ENCODE measurements at places on chromosomes 5 and 9. TPM values are rescaled to one million over a fixed set of nuclear protein-coding genes. Genes with fewer than 3 reads are reported as not detected.

The CYSRT1 gene
- total RNA-seq, result not detected

DNA sequence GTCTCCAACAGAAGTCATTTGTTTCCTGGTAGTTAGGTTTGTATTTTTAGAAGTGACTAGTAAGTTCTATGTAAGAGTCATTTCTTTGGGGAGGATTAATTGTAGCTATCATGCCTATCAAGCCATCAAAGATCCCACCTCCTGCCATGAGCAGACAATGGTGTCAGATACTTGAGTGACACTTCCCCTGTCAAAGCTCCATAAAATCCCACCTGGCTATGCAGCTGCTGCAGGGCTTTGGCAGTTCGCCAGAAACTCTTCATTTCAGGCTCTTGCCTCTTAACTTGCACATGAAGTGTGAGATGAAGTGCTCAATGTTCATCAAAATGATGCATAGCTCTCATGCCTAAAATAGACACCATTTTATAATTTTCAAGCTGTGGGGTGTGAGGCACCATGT lies 312.1 kb downstream of the CDH12 start:
- no peaks in the 10 kb centered on the region for H3K36me3 ChIP-seq
- H3K27ac ChIP-seq, result no peak overlapping the region
- no peaks in the 10 kb centered on the region for H3K4me1 ChIP-seq
- H3K4me3 ChIP-seq, result no peak overlapping the region
- DNase-seq, result no peak
- no peaks in the 10 kb centered on the region for H3K27me3 ChIP-seq

DNA sequence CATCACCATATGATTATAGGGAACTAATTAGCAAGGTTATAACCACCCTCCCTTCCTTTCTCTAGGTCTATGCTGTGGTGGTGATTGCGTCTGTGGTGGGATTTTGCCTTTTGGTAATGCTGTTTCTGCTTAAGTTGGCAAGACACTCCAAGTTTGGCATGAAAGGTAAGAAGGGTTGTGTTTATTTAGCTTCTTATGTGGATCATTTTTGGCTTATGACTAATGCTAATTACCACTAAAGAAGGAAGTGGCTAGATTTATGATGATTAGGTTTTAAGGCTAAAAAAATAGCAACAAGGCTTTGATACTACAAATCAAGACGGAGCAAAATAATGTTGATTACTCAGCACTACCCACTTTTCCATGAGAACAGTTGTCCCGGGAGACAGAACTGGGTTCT lies 82.4 kb downstream of the NTRK2 start:
- H3K4me1 ChIP-seq, result peaks cover 2% of the 10 kb centered on the region
- no peak overlapping the region for H3K4me3 ChIP-seq
- DNase-seq, result no peak
- no peaks in the 10 kb centered on the region for H3K27me3 ChIP-seq
- no peaks in the 10 kb centered on the region for H3K36me3 ChIP-seq
- no peak overlapping the region for H3K27ac ChIP-seq

The TGFBI gene
- total RNA-seq, result 25.3 TPM

- DNase-seq, result no peak
- H3K4me3 ChIP-seq, result no peak overlapping the region
- no peak overlapping the region for H3K27ac ChIP-seq
- no peaks in the 10 kb centered on the region for H3K27me3 ChIP-seq
- H3K36me3 ChIP-seq, result no peaks in the 10 kb centered on the region
Observed at GRCh38 chr9:135887585-135888050, 19.7 kb downstream of the CAMSAP1 start.

GRCh38 chr9:4787876-4788275 lies 4.9 kb upstream of the RCL1 start:
- DNase-seq, result no peak
- no peaks in the 10 kb centered on the region for H3K4me1 ChIP-seq
- no peak overlapping the region for H3K27ac ChIP-seq
- no peaks in the 10 kb centered on the region for H3K27me3 ChIP-seq

- no peak overlapping the region for H3K4me3 ChIP-seq
- DNase-seq, result no peak
- no peaks in the 10 kb centered on the region for H3K27me3 ChIP-seq
- peaks cover 6% of the 10 kb centered on the region for H3K4me1 ChIP-seq
- H3K27ac ChIP-seq, result no peak overlapping the region
Observed at GRCh38 chr9:79824265-79824664, 252.5 kb downstream of the TLE4 start.

DNA sequence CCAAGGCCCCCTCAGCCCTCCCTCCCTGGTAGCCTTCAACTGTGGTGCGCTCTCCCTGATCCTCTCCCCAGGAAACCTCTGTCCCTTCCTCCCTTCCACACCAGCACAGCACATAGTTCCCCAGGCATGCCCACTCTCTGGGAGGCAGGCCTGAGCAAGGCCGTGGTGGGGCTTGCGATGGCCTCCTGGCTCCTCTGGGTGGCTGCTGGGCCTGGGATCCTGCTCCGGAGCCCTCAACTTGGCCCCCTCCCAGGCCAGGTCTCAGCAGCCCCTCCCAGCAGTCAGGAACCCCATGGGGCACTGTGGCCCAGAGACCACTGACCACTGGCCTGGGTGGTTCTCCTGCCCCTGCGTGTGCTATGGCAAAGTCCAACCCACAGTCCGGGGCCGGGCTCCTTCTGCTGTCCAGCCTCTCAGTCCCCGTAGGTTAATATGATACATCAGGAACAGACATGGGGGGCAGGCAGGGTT lies 125.8 kb downstream of the ZNF354C start:
- H3K36me3 ChIP-seq, result no peaks in the 10 kb centered on the region
- H3K27me3 ChIP-seq, result no peaks in the 10 kb centered on the region
- no peak overlapping the region for H3K4me3 ChIP-seq
- H3K4me1 ChIP-seq, result peaks cover 5% of the 10 kb centered on the region
- DNase-seq, result no peak

The LHX6 gene
- total RNA-seq, result 1.2 TPM

- no peak overlapping the region for H3K4me3 ChIP-seq
- H3K4me1 ChIP-seq, result peaks cover 2% of the 10 kb centered on the region
- no peaks in the 10 kb centered on the region for H3K36me3 ChIP-seq
- no peak overlapping the region for H3K27ac ChIP-seq
- no peak for DNase-seq
- no peaks in the 10 kb centered on the region for H3K27me3 ChIP-seq
Observed at GRCh38 chr9:13900449-13900848, 413.5 kb downstream of the NFIB start.

The SHISAL2B gene
- total RNA-seq, result not detected

DNA sequence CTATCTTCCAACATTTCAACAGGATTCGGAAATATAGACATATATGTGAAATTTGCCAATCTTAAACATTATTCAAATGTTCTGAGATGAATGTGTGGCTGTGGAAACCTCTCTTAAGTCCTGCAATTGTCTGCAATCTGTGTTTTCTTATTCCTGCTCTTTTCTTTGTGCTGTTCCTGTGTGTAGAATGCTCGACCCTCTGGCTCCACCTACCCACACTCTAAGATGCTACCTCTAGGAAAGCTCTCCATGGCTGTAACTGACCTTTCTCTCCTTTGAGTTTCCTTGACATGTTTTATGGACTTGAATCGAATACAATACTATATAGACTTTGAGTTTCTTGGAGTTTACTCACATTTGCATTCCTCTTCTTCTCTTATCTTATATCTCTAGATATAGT lies 120.6 kb upstream of the ASTN2 start:
- no peak overlapping the region for H3K4me3 ChIP-seq
- H3K27ac ChIP-seq, result no peak overlapping the region
- no peaks in the 10 kb centered on the region for H3K36me3 ChIP-seq
- no peaks in the 10 kb centered on the region for H3K4me1 ChIP-seq
- DNase-seq, result no peak

DNA sequence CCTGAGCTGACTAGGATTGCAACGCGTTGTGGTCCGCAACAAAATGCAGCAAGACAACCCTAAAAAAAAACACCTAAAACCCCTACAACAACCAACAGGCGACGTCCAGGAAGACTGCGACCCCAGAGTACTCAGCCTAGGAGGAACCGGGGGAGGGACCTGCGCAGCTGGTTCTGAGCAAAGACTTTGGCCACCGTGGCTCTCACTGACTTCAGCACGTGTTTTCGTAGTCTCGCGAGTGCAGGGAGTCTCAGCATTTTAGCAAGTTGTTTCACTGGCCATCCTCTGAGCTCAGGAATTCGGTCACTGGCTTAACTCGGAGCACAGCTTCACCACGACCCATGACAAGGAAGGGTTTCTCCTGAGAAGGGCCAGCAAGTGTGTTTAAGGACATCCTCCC lies 8.6 kb upstream of the ZDHHC11 start:
- H3K36me3 ChIP-seq, result no peaks in the 10 kb centered on the region
- H3K4me3 ChIP-seq, result no peak overlapping the region
- no peak for DNase-seq
- H3K4me1 ChIP-seq, result peaks cover under 1% of the 10 kb centered on the region
- no peak overlapping the region for H3K27ac ChIP-seq

DNA sequence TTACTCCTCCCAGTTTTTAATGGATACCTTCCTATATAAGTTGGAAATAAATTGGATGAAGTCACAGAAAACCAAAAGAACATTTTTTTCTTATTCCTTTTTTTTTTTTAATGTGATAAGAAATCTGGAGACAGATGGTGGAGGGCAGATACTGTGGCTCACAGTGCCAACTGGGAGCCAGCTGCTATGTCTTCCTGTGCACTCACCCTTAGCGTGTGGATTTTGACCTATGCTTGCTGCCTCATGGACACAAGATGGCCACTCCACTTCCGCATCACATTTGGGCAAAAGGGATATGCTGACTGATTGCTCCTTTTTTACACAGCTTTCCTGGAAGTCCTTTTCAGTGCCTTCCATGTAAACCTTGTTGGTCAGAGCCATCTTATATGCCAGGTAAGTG lies 342.6 kb downstream of the MAN2A1 start:
- H3K36me3 ChIP-seq, result no peaks in the 10 kb centered on the region
- peaks cover 2% of the 10 kb centered on the region for H3K4me1 ChIP-seq
- no peak for DNase-seq
- no peaks in the 10 kb centered on the region for H3K27me3 ChIP-seq
- H3K27ac ChIP-seq, result no peak overlapping the region

DNA sequence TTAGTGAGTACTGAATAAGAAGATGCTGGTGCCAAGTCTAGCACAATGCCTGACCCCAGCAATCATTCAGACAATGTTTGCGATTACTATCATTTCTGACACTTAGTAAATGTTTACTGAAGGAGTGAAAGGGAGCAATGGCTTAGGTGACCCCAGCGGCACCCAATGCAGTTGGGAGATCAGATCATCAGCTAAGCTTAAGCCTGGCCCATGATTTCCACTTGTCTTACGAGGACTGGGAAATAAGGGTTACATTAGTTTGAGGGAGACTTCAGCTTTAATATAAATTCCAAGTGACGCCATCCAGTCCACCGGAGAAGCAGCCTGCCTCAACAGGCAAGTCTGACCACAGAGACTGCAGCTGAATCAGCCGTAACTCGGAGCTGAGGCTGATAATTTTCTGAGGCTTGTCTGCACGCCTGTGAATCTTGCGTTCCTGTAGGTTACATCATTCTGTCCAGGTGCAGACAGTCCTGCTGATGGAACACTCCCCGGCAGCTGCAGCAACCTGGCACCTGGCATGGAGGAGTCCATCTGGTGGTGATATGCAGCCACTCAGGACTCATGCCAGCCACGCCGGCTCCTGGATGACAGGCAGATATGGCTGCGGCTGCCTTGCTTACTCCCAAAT lies 34.9 kb upstream of the FGF1 start:
- no peak for DNase-seq
- H3K27ac ChIP-seq, result no peak overlapping the region
- no peak overlapping the region for H3K4me3 ChIP-seq
- no peaks in the 10 kb centered on the region for H3K27me3 ChIP-seq
- H3K36me3 ChIP-seq, result no peaks in the 10 kb centered on the region
- H3K4me1 ChIP-seq, result no peaks in the 10 kb centered on the region

- no peak overlapping the region for H3K27ac ChIP-seq
- H3K27me3 ChIP-seq, result no peaks in the 10 kb centered on the region
- no peaks in the 10 kb centered on the region for H3K4me1 ChIP-seq
- H3K36me3 ChIP-seq, result no peaks in the 10 kb centered on the region
- H3K4me3 ChIP-seq, result no peak overlapping the region
- DNase-seq, result no peak
Observed at GRCh38 chr5:95583992-95584391, 29.1 kb downstream of the ARSK start.

DNA sequence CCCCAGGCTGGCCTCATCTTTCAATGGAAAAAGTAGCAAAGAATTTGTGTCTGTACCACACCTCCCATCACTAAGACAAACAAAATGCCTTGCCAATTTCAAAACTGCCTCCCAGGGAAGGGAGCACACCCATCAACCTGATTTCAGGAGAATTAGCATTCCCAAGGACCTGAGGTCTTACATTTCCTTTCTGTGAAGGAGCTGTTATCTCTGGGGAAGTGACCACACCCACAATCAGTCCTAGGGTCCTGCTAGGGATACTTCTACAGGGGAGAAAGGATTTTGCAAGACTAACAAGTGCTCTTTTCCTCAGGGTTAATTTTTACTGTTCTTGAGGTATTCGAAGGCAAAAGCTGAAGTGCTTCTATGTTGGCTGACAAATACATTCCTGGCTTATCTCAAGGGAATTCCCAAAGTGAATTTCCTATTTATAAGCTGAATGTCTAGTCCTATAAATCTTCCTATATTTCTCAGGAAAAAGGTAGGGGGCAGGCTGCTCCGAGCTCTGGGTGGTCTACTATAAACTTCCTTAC lies 97.4 kb upstream of the ITGA1 start:
- no peaks in the 10 kb centered on the region for H3K36me3 ChIP-seq
- peaks cover 3% of the 10 kb centered on the region for H3K4me1 ChIP-seq
- H3K4me3 ChIP-seq, result no peak overlapping the region
- DNase-seq, result no peak

GRCh38 chr5:111116550-111116949 lies 24.4 kb downstream of the WDR36 start:
- no peaks in the 10 kb centered on the region for H3K4me1 ChIP-seq
- H3K36me3 ChIP-seq, result no peaks in the 10 kb centered on the region
- no peak overlapping the region for H3K27ac ChIP-seq
- no peak overlapping the region for H3K4me3 ChIP-seq

- DNase-seq, result no peak
- H3K27ac ChIP-seq, result no peak overlapping the region
- peaks cover 1% of the 10 kb centered on the region for H3K4me1 ChIP-seq
- no peaks in the 10 kb centered on the region for H3K36me3 ChIP-seq
- no peak overlapping the region for H3K4me3 ChIP-seq
Observed at GRCh38 chr9:87677776-87678587, 47.9 kb upstream of the CTSL start.

GRCh38 chr9:99725852-99726251 lies 95.8 kb upstream of the NR4A3 start:
- no peaks in the 10 kb centered on the region for H3K4me1 ChIP-seq
- no peak for DNase-seq
- no peaks in the 10 kb centered on the region for H3K27me3 ChIP-seq
- no peak overlapping the region for H3K4me3 ChIP-seq

GRCh38 chr9:125972012-125972729 lies 225.0 kb downstream of the PBX3 start:
- H3K27me3 ChIP-seq, result no peaks in the 10 kb centered on the region
- no peak overlapping the region for H3K4me3 ChIP-seq
- DNase-seq, result no peak
- no peaks in the 10 kb centered on the region for H3K36me3 ChIP-seq

The KIF4B gene
- total RNA-seq, result not detected

The PCDHGB6 gene
- total RNA-seq, result 15.9 TPM

- H3K4me3 ChIP-seq, result no peak overlapping the region
- no peaks in the 10 kb centered on the region for H3K36me3 ChIP-seq
- no peaks in the 10 kb centered on the region for H3K4me1 ChIP-seq
Observed at GRCh38 chr5:127536687-127537086, 19.2 kb downstream of the PRRC1 start.

The EQTN gene
- total RNA-seq, result 1.1 TPM

All from ovary (tissue), 10 donors.